Stimulated activated CD8-positive, alpha-beta memory T cell treated with anti-CD3 and anti-CD28 coated beads, Interleukin-4, amount 100 ng/mL, for 1 hour (primary cell): ENCODE measurements at places on chromosomes 7 and 10.

GRCh38 chr10:31963589-31963980 lies 35.0 kb upstream of the ARHGAP12 start:
- no peak for DNase-seq

DNA sequence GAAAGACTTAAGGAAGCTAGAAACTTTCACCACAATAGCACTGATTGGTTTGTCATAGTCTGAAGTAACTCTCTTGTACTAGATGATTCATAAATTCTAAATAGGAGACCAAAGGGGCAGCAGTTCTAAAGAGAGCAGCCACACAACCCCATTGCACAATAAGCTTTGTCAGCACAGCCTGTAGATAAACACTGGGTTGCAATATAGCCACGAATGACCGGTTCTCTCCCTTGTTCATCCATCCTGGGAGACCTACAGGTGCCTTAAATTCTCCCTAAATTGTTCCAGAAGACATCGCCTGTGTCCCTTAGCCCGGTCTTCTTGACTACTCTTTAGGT lies 167.0 kb downstream of the SNX13 start:
- DNase-seq = no peak

DNA sequence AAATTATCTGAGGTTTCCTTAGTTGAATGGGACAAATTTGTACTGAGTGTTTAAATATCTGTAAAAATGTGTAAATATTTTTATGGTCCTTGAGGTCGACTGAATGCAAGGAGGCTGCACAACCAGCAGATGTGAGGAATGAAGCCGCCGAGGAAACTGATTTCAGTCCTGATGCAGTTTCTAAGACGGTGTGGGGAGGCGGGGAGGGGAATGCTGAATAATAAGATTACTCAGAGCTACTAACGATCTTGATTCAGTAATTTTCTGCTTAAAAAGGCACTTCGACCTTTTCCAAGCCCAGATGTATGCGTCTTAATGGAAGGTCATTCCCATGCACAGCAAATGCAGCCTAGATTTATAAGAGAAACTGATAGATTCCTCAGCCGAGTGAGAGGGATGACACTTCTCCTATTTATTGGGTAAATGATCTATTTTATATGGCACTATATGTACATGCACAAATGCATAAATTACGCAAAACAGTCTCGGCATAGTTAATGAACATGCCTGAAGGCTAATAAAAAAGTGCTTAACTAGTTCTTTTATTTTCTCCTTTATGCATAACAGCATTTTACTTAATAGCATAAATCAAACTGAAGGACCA lies 167.6 kb upstream of the PITRM1 start:
- DNase-seq = no peak

GRCh38 chr10:131556061-131556896 lies 244.8 kb upstream of the TCERG1L start:
- DNase-seq = no peak

- DNase-seq = no peak
These were observed 34.1 kb downstream of the HYCC1 start for GRCh38 chr7:22979861-22980260.

GRCh38 chr7:105655500-105656380 lies 74.4 kb upstream of the EFCAB10 start:
- DNase-seq = no peak
